ENCODE measurements at places on chromosomes 4 and X.
A peak's percentile ranks its signal among the peaks of the same experiment; 100 is the strongest.

DNA sequence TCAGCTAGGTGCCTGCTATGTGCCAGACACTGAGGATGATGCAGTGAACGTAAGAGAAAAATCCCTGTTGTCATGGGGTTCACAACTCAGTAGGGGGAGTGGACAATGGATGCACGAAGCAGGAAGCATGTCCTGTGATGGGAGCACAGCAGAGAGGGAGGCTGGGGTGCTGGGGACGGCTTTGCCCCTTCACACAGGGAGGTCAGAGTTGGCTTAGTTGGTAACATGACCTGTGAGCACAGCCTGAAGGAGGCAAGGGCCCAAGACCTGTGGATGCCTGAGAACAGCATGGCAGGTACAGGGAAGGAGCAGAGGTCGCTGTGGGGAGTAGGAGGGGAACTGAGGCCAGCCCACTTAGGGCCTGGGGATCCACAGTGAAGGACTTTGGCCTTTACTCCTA, 109.4 kb downstream of the STK32B start:
- H3K27me3 ChIP-seq, result no peaks in the 10 kb centered on the region
- no peak for DNase-seq
- no peak overlapping the region for H3K27ac ChIP-seq
- peaks cover 2% of the 10 kb centered on the region for H3K36me3 ChIP-seq
- no peak overlapping the region for H3K4me3 ChIP-seq

DNA sequence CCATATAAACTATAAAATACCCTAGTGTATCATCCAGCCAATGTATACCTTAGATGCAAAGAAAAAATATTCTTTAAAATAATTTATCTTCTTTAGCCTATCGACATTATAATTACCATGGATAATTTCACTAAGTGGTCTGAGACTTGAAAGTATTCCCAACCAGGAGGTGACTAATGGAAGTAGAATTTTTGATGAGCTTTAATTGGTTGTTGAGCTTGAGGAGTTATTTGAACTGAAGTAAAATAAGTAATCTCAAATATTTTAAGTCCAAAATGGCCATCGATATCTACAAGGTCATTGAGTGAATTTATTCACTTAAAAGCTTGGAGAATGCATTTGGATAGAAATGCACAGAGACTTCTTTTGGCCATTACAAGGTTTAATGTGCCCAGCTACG, 436.2 kb downstream of the TLL1 start:
- H3K36me3 ChIP-seq, result no peaks in the 10 kb centered on the region
- H3K27me3 ChIP-seq, result peaks cover 2% of the 10 kb centered on the region
- no peak overlapping the region for H3K27ac ChIP-seq
- DNase-seq, result no peak

DNA sequence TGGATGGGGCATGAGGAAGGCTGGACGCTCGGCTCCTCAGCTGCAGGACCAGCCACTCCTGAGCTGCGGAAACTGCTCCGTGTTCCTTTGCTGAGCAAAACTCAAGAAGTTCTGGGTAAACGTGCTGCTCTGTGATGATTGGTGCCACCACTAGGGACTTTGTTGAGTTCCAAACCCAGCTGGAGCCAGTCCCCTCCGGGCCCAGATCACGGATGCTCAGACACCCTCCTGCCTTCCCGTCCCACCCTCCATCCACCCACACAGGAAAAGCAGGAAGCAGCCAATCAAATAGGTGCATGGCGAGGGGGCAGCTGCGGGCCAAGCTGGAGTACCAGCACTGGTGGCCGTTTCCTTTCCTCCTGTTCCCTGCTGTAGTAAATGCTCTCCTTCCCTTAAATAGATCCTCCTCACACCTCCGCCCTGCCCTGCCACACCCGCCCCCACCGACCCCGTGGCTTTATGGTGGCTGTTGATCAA, 68.0 kb downstream of the ADRA2C start:
- H3K4me3 ChIP-seq, result no peak overlapping the region
- no peaks in the 10 kb centered on the region for H3K36me3 ChIP-seq
- no peak overlapping the region for H3K27ac ChIP-seq
- peaks cover 53% of the 10 kb centered on the region for H3K27me3 ChIP-seq

GRCh38 chr4:92163348-92163747, 140.4 kb upstream of the GRID2 start:
- H3K4me1 ChIP-seq, result no peaks in the 10 kb centered on the region
- peak; percentile 7 for DNase-seq
- no peak overlapping the region for H3K27ac ChIP-seq
- no peaks in the 10 kb centered on the region for H3K36me3 ChIP-seq

GRCh38 chrX:117689956-117690355, 426.7 kb downstream of the KLHL13 start:
- H3K27ac ChIP-seq, result no peak overlapping the region
- no peak overlapping the region for H3K4me3 ChIP-seq
- no peaks in the 10 kb centered on the region for H3K4me1 ChIP-seq

- H3K36me3 ChIP-seq, result peaks cover 27% of the 10 kb centered on the region
- peaks cover 52% of the 10 kb centered on the region for H3K4me1 ChIP-seq
- peak; percentile 27 for DNase-seq
- peak overlapping the region; percentile 90 for H3K27ac ChIP-seq
Measured at GRCh38 chr4:83109480-83110222, 4.9 kb downstream of the PLAC8 start.

DNA sequence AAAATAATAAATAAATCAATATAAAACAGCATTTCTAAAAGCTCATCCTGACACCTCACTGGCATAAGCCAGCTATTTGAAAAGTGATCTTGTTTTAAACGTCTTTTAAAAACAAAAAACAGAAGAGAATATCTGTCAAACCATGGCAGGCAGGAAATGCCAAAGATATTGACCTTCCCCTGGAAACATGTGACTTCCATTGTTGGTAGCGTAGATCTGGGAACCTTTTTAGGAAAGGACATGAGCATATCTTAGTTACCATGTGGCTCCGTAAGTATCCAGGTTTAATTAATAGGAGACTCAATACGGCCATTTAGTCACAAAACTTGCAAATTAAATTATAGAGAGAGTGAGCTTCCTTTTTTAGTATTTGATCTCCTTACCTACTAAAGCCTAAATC, 83.0 kb upstream of the KLHL4 start:
- no peaks in the 10 kb centered on the region for H3K36me3 ChIP-seq
- H3K27me3 ChIP-seq, result no peaks in the 10 kb centered on the region
- H3K4me1 ChIP-seq, result no peaks in the 10 kb centered on the region
- no peak for DNase-seq

DNA sequence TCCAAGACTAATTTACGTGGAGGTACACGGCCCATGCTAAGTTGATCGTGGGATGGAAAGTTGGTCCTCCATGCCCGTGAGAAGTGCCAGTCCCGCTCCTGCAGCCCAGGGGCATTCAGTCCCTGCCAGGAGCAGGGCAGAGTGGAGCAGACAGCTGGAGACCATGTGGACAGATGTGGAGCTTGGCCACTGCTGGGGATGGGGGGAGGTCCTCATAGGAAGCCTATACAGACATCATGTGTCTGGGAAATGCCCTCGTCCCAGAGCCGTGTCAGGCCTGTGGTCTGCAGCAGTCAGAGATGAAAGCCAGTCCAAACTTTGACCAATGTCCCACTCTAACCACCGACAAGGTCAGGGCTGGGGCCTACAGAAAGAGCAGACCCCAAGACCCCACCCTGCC, 118.4 kb downstream of the CPZ start:
- no peak overlapping the region for H3K4me3 ChIP-seq
- H3K27ac ChIP-seq, result no peak overlapping the region

- no peaks in the 10 kb centered on the region for H3K36me3 ChIP-seq
- H3K27me3 ChIP-seq, result no peaks in the 10 kb centered on the region
- H3K4me1 ChIP-seq, result no peaks in the 10 kb centered on the region
- H3K4me3 ChIP-seq, result no peak overlapping the region
- H3K27ac ChIP-seq, result no peak overlapping the region
- DNase-seq, result no peak
Measured at GRCh38 chr4:53537606-53538005, 53.7 kb downstream of the LNX1 start.

DNA sequence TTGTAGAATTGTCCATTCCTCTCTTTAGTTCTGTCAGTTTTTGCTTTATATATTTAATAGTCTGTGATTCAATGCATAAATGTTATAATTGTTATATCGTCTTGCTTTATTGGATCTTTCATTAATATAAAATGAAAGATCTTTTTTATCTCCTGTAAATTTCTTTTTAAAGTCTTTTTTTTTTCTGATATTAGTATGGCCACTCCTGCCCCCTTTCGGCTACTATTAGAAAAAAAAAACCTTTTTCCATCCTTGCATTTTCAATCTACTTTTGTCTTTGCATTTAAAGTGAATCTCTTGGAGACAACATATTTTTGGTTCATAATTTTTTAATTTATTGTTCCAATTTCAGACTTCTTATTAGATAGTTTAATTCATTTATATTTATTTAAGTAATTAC, 677.4 kb upstream of the NDST4 start:
- H3K36me3 ChIP-seq, result no peaks in the 10 kb centered on the region
- no peaks in the 10 kb centered on the region for H3K27me3 ChIP-seq
- no peak for DNase-seq
- no peak overlapping the region for H3K4me3 ChIP-seq
- no peak overlapping the region for H3K27ac ChIP-seq
- H3K4me1 ChIP-seq, result no peaks in the 10 kb centered on the region

DNA sequence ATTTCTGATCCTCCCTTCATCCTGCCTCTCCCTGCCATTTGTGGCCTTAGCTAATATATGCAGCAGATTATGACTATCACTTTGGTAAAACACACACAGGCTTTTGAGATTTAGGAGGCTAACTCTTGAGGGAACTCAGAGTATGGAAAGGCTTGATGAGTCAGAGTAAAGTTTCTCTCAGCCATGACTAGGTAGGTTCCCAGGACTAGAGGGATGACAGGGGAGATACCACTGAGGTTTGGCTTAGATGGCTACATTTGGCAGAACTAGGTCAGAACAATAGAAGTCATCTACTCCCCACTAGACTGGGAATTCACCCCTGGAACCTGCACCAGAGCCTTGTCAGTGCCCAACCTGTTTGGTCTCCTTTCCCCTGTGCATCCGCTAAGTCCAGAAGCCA, 585.7 kb downstream of the TLL1 start:
- DNase-seq, result no peak
- H3K4me3 ChIP-seq, result no peak overlapping the region
- no peak overlapping the region for H3K27ac ChIP-seq
- H3K27me3 ChIP-seq, result no peaks in the 10 kb centered on the region

DNA sequence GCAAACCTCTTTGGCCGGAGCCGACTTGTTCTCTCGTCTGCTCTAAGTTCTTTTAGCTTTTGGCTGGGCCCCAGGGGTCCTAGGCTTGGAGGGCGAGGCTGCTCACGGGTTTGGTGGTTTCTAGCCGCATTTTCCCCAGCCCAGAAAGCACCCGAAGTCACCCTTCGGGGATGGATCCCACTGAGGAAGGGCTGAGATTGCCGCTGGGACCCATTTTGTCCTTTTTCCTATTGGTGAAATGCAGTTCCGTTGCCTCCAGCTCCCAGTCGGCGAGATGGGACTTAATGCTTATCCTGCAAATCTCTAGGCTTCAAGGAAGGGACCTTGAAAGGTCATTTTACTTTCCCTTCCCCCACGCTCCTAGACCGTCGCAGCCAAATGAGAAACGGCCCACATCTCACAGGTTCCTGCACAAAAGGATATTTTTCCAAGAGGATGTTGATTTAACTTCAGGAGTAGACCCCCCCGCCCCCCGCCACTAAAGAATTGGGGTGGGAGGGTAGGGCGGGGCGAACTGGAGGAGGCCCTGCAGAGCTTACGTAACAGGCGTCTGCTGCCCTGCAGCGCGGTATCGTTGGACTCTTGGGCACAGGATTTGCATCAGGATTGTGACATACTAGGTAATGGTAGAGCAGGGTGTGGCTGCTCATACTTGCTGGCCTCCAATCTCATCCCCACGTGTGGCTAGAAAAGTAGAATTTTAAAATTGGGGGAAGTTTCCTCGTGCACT, 564 bp downstream of the PGK1 start:
- no peaks in the 10 kb centered on the region for H3K36me3 ChIP-seq
- H3K4me1 ChIP-seq, result peaks cover 33% of the 10 kb centered on the region
- H3K27ac ChIP-seq, result peak overlapping the region; percentile 88
- DNase-seq, result no peak

- no peaks in the 10 kb centered on the region for H3K36me3 ChIP-seq
- H3K27me3 ChIP-seq, result no peaks in the 10 kb centered on the region
- no peak overlapping the region for H3K27ac ChIP-seq
- no peaks in the 10 kb centered on the region for H3K4me1 ChIP-seq
- DNase-seq, result no peak
Measured at GRCh38 chrX:22159071-22159470, 113.6 kb upstream of the CBLL2 start.

- peaks cover 9% of the 10 kb centered on the region for H3K36me3 ChIP-seq
- peaks cover 6% of the 10 kb centered on the region for H3K4me1 ChIP-seq
- DNase-seq, result peak; percentile 63
- peak overlapping the region; percentile 65 for H3K4me3 ChIP-seq
- H3K27me3 ChIP-seq, result no peaks in the 10 kb centered on the region
- peak overlapping the region; percentile 64 for H3K27ac ChIP-seq
Measured at GRCh38 chrX:101550751-101551379, 518 bp downstream of the ARMCX1 start.

DNA sequence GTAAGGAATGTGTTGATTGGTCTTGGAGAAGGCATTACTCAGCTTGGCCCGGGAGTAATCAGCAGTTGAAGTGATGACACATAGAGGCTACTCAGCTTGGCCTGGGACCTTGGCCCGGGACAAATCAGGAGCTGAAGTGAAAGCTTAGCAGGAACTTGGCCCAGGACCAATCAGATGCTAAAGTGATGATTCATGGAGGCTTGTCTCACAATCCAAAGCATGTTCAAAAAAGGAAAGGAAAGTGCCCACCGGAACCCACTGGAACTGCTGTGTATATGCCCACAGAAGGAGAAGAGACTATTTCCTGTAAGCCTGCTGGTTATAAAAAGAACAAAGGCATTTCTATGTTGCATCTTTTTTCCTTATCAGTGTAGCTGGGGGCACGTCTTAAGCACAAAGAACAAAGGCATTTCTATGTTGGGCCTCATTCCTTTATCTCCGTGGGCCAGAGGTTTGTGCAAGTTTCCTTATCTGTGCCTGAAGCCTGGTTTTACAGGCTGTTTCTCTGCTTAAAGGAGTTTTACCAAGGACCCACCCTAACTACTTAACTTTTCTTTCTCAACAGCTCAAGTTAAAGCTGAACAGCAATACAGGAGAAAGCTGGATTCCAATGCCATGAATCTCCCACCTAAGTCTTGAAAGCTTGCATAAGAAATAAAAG, 1176.7 kb downstream of the NLGN4X start:
- no peaks in the 10 kb centered on the region for H3K36me3 ChIP-seq
- no peak overlapping the region for H3K4me3 ChIP-seq
- H3K27ac ChIP-seq, result no peak overlapping the region
- no peaks in the 10 kb centered on the region for H3K27me3 ChIP-seq
- no peaks in the 10 kb centered on the region for H3K4me1 ChIP-seq

- H3K4me1 ChIP-seq, result no peaks in the 10 kb centered on the region
- DNase-seq, result no peak
- no peaks in the 10 kb centered on the region for H3K27me3 ChIP-seq
Measured at GRCh38 chr4:168098248-168098717, 5.9 kb downstream of the ANXA10 start.

- no peak overlapping the region for H3K4me3 ChIP-seq
- no peak for DNase-seq
- peaks cover 25% of the 10 kb centered on the region for H3K36me3 ChIP-seq
Measured at GRCh38 chr4:147639388-147639787, 22.2 kb downstream of the TMEM184C start.

- no peaks in the 10 kb centered on the region for H3K4me1 ChIP-seq
- DNase-seq, result no peak
- no peaks in the 10 kb centered on the region for H3K27me3 ChIP-seq
- H3K36me3 ChIP-seq, result no peaks in the 10 kb centered on the region
Measured at GRCh38 chrX:55839485-55839884, 121.9 kb downstream of the RRAGB start.
